Spleen (tissue), 13 donors: ENCODE measurements at places on chromosomes 2 and 18. TPM values are rescaled to one million over a fixed set of nuclear protein-coding genes. Genes with fewer than 3 reads are reported as not detected.

Gene ASXL3
- total RNA-seq: 1.0 TPM

Gene ATP8B1
- 11.7 TPM for total RNA-seq

DNA sequence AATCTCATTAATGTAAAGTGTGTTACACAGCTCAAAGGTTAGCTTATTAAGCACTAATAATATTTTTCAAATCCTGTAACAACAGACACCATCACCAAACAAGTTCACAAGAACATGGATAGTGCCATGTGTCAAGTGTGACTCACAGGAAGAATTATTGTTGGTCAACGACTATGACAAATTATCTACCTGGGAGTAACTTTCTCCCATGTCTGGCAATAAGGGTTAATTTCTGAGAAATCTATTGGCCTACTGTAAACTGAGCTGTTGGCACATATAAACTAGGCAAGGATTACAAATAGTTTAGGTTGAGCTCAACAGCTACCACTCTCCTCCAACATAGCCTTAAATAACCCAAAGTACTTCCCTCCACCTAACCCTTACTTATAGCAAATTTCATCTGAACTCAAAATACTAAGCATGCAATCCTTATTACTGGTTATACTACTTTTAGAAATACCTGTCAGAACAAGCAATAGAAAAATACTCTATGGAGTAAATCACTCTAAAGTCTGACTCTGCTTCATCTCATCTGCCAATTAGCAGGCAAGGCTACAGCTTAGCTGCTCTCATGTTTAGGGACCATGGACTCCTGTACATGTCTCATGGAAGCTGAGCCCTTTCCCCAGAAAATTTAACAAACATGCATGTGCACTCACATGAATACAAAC lies 223.0 kb downstream of the NBAS start:
- H3K4me1 ChIP-seq: no peaks in the 10 kb centered on the region
- H3K27me3 ChIP-seq: no peaks in the 10 kb centered on the region
- no peak overlapping the region for H3K27ac ChIP-seq
- no peak for DNase-seq
- peaks cover 4% of the 10 kb centered on the region for H3K36me3 ChIP-seq

DNA sequence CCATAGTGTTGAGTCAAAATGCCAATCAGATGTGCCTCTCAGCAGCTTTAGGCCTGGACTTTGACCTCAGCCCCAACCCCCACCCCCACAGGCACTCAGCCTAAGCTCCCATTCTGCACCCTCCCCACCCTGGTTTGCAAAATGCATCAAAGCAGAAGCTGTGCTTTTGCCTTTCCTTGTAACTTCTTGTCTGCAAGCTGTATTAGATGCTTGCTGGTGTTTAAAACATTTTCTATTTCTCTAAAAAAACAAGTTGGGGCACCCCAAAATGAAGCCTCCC lies 26.6 kb upstream of the STEAP3 start:
- H3K4me3 ChIP-seq: no peak overlapping the region
- no peak overlapping the region for H3K27ac ChIP-seq
- no peaks in the 10 kb centered on the region for H3K4me1 ChIP-seq
- no peak for DNase-seq
- H3K36me3 ChIP-seq: no peaks in the 10 kb centered on the region

DNA sequence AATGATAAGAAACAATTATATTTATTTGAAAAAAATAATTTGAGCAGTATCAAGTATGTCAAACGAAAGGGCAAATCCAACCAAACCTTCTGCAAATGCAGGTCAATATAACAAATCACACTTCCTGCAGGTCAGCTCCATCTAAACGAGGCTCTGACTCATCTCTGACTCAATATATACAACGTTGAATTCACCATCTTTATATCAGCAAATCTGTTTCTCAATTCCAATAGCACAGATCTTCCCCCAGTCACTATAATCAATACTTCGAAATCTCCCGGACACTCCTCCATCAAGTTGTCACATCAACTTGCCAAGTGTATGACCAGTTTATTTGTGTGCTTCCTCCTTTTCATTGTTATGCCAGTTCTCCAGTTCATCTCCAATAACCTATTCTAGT lies 388.9 kb downstream of the ZEB2 start:
- no peak overlapping the region for H3K27ac ChIP-seq
- no peak overlapping the region for H3K4me3 ChIP-seq
- H3K4me1 ChIP-seq: peaks cover 9% of the 10 kb centered on the region
- no peaks in the 10 kb centered on the region for H3K36me3 ChIP-seq

- no peak overlapping the region for H3K4me3 ChIP-seq
- no peaks in the 10 kb centered on the region for H3K36me3 ChIP-seq
- DNase-seq: no peak
- H3K4me1 ChIP-seq: no peaks in the 10 kb centered on the region
Measured at GRCh38 chr2:230144355-230144754, 75.4 kb downstream of the SP110 start.

DNA sequence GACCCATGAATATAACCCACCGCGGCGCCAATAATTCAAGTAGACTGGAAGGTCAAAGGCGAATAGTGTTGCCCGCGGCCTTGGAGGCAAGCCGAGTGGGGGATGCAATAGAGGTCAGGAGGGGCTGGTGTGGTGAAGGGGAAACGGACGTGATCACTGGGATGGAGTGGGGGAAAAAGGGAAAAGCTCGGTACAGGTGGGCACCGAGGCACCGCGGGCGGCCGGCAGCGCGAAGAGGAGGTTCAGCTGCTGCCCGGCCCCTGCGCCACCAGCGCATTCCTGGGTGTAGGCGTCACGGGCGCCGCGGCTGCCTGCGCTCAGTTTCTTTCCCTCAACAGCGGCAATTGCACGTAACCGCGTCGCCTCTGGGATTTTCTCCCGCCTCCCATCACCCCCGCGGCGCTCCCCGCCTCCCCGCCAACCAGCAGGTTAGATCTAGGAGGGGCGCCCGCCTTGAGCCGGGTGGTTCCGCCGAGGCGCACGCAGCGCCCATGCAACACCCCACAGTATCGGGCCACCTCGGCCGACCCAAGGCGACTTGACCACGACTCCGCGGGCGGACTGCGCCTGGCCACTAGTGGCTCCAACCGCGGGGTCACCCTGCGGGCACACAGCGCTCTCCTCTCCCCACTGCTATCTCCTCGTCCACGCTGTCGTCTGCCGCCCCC lies 1.5 kb downstream of the RND3 start:
- peaks cover 13% of the 10 kb centered on the region for H3K27me3 ChIP-seq
- peaks cover 28% of the 10 kb centered on the region for H3K4me1 ChIP-seq
- no peaks in the 10 kb centered on the region for H3K36me3 ChIP-seq
- H3K4me3 ChIP-seq: peak overlapping the region; percentile 34
- peak overlapping the region; percentile 76 for H3K27ac ChIP-seq
- DNase-seq: peak; percentile 74

DNA sequence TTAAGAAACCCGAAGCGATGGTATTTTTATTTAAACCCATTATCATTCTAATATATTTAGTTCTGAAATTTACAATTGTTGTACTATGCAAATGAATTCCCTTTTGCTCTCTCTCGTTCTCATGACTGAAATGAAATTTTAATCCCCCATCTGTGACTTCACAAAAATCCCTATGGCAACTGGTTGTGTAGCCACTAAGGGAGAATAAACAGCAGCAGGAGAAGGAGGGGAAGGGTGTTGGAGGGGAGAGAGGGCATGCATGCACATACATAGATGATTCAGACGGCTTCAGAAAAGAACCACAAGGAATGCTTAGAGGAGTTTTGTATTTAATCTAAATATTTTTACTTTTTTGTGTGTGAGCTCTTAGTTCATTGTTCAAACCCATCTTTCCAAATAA lies 36.8 kb downstream of the CPS1 start:
- no peaks in the 10 kb centered on the region for H3K36me3 ChIP-seq
- no peaks in the 10 kb centered on the region for H3K27me3 ChIP-seq
- no peak overlapping the region for H3K4me3 ChIP-seq
- no peak overlapping the region for H3K27ac ChIP-seq
- no peak for DNase-seq
- no peaks in the 10 kb centered on the region for H3K4me1 ChIP-seq
